ENCODE measurements at places on chromosomes 5 and 9.

GRCh38 chr5:161372682-161373344 lies 173.7 kb downstream of the GABRB2 start:
- no peak for DNase-seq

DNA sequence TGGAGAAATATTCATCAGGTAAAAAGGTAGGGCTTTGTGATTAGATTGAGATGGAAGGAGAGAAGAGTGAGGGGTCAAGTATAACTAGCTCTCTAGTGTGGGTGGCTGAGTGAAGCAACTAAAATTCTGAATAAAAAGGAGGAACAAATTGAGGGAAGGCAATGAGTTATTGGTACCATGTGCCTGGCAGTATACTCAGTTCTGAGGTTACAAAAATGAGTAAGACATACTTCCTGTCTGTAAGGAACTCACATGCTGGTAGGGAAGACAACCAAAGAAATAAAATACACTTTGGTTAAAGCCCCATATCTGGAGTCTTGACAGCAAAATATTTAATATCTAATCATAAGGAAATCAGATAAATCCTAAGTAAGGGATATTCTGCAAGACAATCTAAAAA lies 476.8 kb upstream of the C9orf72 start:
- DNase-seq, result no peak

GRCh38 chr9:9389904-9390303 lies 1222.9 kb downstream of the PTPRD start:
- DNase-seq, result no peak

GRCh38 chr5:58459146-58460001 lies 512 bp downstream of the PLK2 start:
- DNase-seq, result no peak

DNA sequence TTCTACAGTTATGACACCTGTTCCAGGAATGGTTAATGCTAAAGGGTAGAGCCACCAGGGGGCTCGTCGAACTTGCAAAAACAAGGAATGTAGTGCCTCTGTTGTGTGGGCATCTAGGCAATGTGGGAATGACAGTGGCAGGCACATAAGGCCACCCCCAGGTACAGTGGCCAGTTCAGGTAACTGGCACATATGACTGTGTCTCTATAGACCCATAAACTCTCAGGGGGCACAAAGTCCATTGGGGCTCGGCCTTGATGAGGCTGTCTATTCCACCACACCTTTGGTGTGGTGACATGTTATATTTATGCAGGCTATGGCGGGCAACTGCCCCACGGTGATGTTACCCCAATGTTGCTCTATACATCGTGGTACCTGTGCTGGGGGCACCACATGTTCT lies 59.6 kb upstream of the FAM120A start:
- no peak for DNase-seq
